ENCODE measurements at places on chromosomes 3 and 15.

DNA sequence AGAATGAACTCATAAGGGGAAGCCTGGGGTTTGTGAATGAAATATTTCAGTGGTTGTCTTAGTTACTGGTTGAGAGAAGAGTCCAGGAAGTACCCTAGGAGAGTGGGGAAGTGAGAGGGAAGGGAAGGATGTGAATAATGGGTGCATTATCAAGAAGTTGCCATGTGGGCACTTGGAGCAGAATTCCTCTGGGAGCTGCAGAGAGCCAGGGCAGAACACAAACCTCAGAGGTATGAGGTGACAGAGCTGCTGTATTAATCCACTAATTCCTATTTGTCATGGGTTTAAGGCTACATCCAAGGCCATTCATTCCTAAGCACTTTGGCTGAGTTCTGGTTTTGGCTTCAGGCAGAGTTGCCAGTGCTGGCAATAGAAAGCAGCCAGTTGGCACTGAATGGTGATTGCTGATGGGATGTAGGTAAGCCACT lies 29.0 kb downstream of the NDUFB4 start:
- DNase-seq = no peak

DNA sequence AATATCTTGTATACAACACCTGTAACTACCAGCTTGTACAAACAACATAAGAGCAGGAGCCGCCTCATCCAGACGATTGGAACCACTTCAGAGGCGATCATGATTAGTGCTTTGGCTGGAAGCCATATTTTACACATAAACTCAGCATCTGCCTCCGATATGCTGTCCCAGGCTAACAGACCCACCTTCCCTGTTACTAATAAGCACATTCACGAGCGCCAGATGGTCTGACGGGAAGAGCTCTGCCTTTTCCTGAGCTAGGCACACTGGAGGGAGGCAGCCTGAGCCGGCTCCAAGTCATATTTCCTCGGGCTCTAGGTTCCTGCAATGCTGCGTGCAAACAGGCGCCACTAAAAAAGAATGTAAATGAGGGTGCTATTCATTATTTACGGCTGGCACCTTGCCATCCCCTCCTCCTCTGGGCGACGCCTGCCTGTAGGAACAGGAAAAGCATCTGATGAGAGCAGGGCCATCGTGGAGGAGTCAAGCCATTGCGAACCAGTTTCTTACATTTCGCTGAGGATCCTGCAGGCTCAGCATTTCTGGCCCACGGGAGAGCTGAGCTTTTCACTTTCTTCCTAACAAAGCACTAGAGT lies 98.2 kb downstream of the ANXA2 start:
- DNase-seq = no peak

DNA sequence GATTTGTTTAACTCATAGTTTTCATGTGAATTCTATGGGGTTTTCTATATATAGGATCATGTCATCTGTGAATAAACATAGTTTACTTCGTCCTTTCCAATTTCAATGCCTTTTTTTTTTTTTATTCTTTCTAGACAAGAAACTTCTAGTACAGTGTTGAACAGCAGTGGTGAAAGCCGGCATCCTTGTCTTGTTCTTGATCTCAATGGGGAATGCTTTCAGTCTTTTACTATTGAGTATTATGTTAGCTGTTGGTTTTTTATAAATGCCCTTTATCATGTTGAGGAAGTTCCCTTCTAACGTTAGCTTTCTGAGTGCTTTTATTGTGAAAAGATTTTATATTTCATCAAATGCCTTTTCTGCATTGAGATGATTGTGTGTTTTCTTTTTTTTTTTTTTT lies 69.0 kb downstream of the SLMAP start:
- no peak for DNase-seq

- DNase-seq = no peak
Observed at GRCh38 chr3:23075496-23075895, 127.6 kb upstream of the UBE2E2 start.

GRCh38 chr15:78006567-78007205 lies 70.8 kb downstream of the TBC1D2B start:
- no peak for DNase-seq

DNA sequence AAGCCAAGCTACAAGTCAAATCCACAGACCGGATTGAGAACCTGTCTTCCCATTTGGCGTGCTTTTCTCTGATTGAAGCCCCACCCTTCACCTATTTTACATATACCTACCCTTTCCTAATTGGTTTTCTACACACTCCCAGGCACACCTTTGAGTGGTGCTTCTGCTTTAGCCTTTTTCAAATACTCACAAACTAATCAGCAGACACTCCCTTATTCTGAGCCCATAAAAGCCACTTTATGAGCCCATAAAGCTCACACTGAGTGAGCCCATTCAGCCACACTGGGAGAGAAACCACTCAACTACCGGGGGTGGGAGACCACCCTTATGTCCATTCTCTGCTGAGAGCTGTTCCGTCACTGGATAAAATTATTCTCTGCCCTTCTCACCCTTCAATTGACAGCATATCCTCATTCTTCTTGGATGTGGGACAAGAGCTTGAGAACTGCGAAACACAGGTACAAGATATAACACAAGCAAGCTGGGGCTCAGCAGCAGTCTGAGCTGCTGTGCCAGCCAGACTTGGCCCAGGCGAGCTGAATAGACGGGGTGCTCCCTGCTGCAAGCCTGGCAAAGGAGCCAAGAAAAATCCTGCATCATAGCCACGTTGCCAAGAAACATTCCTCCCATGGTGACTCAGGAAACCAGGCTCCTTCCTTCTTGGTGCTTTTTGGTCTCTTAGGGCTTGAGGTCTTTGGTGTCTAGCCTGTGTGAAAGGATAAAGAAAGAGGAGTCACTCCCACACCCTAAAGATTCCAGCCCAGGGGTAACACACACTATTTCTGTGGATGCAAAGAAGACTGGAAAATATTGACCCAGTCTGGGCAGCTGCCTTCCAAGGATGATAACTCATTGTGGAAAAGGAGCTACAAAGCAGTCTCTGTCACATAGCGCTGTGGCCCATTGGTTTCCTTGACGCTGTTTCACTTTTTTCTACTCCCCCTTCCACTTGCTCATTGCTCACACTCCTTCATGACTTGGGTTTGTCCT lies 609.7 kb downstream of the MCTP2 start:
- no peak for DNase-seq

- no peak for DNase-seq
Observed at GRCh38 chr3:123476967-123477750, 28.3 kb upstream of the ADCY5 start.

DNA sequence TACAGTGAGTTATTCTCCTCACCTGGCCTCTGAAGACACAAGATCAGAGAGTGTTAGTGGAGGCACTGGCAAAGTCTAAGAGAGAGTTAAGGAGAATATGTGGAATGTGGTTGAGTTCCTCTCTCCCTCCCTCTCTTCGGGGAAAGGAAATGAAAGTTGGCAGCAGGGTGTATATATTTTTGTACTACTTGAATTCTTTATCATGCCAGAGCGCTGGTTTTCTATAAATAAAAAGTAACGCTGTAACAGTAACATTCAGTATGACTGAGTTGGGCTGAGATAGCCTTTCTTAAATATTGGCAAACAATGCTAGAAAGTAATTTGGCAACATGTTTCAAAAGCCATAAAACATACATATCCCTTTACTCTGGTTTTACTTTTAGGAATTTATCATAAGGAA lies 77.5 kb upstream of the TNFAIP8L3 start:
- no peak for DNase-seq

GRCh38 chr3:192867645-192868044 lies 50.0 kb downstream of the MB21D2 start:
- no peak for DNase-seq

DNA sequence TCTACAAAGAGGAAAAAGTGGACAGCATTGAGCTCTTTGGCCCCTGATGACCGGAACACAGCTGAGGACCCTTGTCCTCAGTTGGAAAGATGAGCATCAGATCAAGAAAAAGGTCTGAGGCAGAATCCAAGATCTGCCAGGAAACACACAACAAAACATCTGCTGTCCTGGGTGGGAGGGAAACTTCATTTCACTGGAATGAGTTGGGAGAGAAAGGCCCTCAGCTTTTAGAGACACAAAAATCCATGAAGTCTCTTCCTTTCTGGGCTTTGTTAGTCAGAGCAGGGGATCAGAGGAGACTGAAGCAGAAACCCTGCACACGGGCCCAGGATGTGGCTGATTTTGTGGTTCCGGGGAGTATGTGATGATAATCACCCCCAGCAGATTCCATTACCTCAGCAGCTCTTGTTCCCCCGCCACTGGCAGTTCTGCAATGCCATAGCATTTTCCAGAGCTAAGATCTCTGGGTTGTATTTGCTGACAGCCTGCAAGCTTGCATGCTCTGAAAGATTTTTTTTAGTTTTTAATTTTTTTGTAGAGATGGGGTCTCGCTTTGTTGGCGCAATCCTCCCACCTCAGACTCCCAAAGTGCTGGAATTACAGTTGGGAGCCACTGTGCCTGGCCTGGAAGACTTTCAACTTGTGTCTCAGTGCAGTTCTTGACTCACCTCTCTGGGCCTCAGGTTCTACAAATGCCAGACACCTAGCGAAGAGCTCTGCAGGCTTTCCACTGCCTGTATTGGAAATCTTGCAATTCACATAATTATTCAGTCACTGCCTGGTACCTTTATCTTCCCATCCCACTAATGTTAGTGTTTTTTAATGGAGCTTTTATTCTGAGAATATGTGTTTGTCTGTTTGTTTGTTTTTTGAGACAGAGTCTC lies 5.8 kb upstream of the TATDN2 start:
- DNase-seq = no peak

DNA sequence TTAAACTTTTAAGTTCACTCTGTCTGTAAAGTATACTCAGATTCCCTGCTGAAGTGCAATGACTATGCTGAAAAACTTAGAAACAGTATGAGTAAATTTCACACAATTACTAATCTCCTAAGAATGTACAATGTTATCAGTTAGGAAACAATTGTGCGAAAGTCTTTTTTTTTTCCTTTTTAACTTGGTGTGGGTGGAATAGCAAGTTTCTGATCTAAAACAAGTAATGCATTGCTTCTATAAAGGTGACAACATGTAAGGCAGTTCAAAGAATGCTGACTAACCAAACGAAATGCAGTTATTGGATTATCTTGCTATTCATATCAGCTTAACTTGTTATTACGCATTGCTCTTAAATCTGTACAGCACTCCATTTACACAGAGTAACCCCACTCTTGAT lies 19.3 kb upstream of the SLC12A8 start:
- DNase-seq = no peak

GRCh38 chr15:74311734-74312444 lies 55.6 kb downstream of the CYP11A1 start:
- DNase-seq = peak; percentile 64

- peak; percentile 47 for DNase-seq
Observed at GRCh38 chr3:177358977-177359592, 161.8 kb upstream of the TBL1XR1 start.

GRCh38 chr3:195017151-195017550 lies 253.8 kb downstream of the XXYLT1 start:
- no peak for DNase-seq

- no peak for DNase-seq
Observed at GRCh38 chr15:100175406-100176114, 166.2 kb downstream of the ADAMTS17 start.

DNA sequence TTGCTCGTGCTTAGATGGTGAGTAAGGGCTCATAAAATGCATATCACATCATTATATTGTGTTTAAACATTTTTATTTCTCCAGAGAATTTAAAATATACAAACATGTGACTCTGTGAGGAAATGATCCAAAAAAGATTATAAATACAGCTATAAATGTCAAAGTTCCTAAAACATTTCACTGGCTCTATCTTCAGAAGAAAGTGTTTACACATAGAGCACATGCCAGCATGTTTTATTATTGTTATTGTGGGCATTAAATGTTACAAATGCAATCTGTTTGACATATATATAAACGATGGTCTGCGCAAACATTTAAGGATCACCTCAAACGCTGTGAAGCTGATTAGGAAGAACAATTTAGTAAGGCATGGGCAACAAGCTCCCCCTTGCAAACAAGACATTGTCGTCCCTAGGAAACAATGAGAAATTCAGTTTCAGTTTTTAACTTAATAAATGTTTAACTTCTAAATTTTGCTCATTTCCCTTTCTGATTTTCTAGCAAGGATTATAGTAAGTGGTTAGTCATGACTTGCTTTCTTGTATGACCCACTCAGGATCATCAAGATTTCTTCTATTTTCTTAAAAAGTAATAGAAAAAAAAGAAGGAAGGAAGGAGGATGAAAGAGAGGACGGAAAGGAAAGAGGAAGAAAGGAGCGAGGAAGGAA lies 207.5 kb downstream of the SATB1 start:
- DNase-seq = no peak

- DNase-seq = no peak
Observed at GRCh38 chr3:112000367-112000771, 1.6 kb downstream of the TAGLN3 start.

GRCh38 chr3:177141471-177141870 lies 55.8 kb downstream of the TBL1XR1 start:
- no peak for DNase-seq

DNA sequence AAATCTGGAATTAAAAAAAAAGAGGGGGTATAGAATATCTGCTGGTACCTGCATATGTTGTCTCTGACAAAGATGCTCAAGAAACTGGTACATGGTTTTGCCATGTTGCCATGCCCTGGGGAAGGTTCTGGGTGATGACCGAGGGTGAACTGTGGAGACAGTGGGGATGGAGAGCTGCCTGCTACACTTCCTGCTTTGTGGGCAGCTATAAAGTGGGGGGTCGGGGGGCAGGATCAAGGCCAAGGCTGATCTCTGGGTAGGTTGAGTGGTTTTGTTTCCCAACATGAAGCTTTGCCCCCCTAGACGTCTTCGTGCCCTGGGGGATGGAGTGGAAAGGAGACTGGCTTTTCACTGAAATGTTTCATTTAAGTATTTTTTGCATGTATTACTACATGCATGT lies 74.6 kb downstream of the IQSEC1 start:
- DNase-seq = no peak

DNA sequence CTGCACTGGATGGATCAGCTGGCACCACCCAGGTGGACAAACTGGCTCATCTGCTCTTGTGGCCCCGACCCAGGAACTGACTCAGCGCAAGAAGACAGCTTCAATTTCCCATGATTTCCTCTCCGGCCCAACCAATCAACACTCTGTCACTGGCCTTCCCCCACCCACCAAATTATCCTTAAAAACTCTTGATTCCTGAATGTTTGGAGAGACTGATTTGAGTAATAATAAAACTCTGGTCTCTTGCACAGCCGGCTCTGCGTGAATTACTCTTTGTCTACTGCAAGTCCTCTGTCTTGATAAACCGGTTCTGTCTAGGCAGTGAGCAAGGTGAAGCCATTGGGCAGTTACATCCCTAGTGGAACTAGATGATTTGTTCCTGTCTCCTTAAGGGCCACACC lies 16.1 kb downstream of the BDH1 start:
- DNase-seq = no peak

DNA sequence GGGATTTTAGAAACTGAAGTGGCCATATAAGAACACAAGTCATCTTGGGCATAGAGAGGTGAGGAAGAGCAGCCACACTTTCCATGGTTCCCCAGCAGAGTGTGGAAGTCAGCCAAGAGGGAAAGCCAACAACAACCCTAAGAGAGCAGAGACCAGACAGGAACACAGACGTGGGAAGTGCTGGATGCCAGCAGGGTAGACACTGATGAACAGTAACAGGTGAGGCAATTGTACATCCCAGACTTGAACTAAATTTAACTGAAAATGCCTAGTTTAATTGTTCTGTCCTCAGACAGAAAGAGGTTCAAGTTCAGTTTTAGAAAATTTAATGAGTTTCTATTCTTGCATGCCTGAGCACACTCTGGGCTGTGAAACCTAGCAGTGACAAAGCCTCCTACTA lies 212.1 kb downstream of the ATP8B4 start:
- DNase-seq = no peak

Measured in SJSA1 (cell line).